ENCODE measurements at places on chromosomes 5 and 9.

DNA sequence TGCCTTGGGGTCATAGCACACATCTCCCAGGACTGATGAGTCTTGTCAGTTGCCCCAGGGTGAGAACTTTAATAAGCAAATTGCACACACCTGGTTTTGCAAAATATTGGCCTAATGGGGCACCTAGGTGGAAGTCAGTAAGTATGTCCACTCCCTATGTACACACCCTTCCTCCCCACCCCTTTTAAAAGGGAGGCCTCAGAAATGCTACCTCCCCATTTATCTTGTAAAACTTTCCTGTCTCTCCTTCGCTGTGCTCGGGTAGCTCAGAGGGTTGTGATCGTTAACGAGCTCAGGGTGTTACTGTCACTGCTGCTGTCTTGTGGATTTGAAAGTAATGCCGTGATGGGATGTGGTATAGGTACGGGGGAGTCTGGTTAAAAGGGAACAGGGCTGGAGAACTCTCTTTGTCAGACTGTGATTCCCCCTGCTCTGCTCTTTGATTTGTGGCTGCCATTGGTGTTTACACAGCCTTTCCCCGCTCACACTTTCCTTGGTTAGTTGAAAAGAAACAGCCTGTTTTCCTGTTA lies 26.2 kb downstream of the ZNF462 start:
- no peak for DNase-seq

- no peak for DNase-seq
Measured at GRCh38 chr9:81906671-81907070, 21.6 kb upstream of the SPATA31D4 start.

GRCh38 chr9:79259858-79260257 lies 311.9 kb upstream of the TLE4 start:
- no peak for DNase-seq

- no peak for DNase-seq
Measured at GRCh38 chr9:133957328-133957727, 34.8 kb downstream of the VAV2 start.

GRCh38 chr9:136484153-136485048 lies 1.6 kb upstream of the SEC16A start:
- DNase-seq: no peak

GRCh38 chr5:151569132-151570046 lies 21.7 kb downstream of the FAT2 start:
- no peak for DNase-seq

DNA sequence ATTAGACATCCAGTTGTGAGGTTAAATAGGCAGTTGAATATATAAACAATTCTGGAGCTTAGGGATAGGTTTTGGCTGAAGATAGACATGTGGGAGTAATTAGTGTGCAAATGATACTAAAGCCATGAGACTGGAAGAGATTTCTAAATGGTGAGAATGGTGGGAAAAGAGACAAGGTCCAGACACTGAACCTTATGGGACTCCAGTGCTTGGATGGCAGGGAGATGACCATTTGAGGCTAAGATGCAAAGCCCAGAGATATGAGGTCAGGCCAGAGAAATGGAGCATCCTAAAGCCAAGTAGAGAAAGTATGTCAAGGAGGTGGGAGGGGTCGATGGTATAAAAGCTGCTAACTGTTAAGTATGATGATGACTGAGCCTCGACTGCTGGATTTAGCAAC lies 115.6 kb downstream of the SEMA5A start:
- no peak for DNase-seq

GRCh38 chr5:141747152-141748141 lies 65.4 kb upstream of the ARAP3 start:
- DNase-seq: peak; percentile 38

DNA sequence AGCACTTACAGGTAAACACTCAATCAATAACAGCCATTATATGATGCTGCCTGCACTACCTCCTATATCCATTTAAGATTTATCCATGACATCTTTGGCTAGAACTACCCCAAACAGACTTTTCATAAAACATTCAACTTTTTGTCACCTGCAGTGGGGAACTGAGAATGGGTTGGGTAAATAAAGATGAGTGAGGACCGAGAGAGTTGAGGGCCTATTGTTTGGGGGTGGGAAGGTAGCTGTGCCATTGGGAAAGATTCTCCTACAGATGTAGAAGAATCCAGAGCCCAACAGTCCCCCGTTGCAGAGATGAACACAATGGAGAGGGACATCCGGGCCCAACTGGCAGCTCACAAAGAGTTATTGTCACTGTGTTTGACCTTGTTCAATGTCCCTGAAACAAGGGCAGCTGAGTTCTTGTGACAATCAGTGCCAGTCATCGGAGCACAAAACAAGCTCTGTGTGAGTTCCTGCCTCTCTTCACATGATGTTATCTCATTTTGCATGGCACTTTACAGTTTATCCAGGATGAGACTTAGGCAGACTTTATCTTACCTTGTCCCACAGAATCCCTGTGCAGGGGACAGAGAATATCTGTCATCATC lies 11.5 kb upstream of the SLC31A2 start:
- no peak for DNase-seq

DNA sequence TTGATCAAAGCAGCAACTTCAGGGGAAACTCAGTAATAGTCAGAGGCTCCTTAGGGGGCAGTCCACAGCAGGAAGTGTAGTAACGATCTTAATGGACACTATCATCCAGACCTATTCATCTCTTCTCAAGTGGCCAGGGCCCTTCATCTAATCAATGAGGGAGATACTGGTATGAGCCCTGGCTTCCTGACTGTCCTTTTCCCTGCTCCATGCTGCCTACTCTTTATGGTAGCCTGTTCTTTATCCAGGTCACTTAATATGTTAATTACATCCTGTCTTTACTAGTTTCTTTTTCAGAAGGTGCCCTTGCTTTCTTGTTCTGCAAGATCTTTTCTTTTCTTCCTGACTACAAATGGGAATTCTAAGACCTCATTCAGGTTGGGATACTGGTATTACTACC lies 197.1 kb downstream of the CAVIN4 start:
- no peak for DNase-seq

GRCh38 chr5:42309865-42310264 lies 113.4 kb upstream of the GHR start:
- DNase-seq: no peak

- no peak for DNase-seq
Measured at GRCh38 chr5:33852319-33852718, 39.5 kb downstream of the ADAMTS12 start.

- no peak for DNase-seq
Measured at GRCh38 chr5:172713113-172713808, 57.7 kb downstream of the DUSP1 start.

DNA sequence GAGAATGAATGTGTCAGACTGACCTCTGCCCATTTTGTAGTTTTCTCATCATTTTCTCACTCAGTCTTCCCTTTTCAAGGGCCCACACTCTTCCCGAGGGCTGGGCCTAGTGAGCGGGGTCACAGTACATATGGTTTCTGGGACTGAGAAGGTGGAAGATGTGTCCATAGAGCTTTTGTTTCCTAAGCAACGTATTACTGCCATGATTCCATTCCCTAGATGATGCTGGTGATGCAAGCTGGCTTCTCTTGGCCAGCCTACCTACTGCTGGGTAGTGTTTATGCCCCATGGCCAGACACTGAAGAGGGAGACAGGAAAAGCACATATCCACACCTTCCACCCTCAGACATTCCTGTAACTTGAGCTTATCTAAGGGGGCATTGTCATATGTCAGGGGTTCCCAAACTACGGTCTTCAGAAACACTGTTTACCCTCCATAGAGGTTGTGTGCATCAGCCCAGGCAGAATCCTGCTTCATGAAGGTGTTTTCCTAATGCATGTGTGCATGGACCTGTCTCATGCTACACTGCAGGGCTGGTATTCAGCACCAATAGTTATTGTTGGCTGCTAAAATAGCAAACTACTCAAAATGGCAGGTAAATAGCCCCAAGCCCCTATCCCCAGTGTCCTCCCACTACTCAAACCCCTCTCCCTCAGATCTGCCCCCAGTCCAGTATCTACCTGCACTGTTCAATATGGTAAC lies 9.5 kb downstream of the IRF1 start:
- no peak for DNase-seq

DNA sequence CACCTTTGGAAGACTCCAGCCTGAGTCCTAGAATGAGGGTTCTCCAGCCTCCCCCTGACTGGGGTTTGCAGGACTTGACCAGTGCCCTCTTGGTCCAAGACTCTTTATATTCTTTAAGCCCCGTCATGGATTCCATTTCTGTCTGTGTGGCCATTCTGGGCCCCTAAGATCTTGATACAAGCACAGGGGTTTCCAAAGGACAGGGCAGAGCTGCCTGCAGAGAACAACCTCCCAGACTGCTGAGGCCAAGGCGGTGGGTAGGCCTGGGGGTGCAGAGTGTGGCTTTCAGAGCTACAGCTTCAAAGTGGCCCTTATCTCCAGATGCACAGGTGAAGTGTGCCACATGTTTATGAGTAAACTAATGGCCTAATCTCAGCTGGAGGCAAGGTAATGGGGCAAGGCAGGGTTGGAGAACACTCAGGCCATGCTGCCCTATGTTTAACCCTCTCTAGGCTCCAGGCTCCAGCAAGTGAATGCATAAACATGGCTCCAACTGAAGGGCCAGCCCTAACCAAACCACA lies 32.1 kb downstream of the FOXI1 start:
- DNase-seq: no peak

DNA sequence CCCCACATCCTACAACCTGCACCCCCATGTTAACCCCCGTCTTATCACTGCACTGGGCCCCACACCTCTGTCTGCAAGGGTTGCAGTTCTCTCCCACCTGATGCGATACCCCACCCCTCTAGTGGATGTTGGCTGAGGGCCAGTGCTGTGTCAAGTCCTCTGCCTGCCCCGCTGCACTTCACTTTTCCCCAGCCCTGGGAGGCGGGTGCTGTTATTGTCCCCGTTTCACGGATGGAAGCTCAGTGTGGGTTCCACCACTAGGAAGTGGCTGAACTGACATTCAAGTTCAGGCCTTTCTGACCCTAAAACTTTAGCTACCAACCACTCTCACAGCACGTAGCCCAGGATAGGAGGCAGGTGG lies 3.5 kb downstream of the SNCB start:
- DNase-seq: no peak

- no peak for DNase-seq
Measured at GRCh38 chr9:117098331-117098730, 316.5 kb downstream of the ASTN2 start.

DNA sequence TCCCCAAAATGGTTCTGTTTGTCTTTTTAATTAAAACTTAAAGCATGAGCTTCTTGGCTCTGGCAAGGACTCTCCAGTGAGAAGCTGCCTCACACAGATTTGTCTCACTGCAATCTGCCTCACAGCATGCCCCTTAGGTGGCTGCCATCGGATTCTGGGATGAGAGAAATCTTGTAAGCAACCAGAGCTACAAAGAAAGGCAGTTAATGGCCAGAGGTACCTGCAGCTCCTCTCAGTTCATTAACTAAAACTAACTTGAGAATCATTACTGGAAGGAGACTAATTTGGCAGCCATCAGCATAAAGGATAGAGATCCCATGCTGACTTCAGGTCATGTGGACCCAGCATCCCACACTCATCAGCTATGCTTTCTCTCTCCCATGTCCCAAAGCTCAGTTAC lies 220.6 kb upstream of the DMAC1 start:
- no peak for DNase-seq

DNA sequence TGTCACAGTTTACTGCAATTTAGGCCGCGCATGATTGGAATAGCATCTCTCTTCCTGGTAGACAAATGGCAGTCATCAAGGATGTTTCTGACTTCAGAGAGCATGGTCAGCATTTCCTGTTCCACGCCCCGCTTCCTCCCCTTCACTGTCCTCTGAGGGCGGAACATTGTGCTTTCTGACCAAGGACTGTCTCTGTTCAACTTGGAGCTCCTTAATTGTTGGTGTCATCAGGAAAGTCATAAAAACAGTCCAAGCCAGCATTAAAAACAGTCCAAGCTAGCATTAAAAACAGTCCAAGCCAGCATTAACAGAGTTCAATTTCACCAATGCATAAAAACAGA lies 301.3 kb upstream of the IRX4 start:
- DNase-seq: no peak

- no peak for DNase-seq
Measured at GRCh38 chr5:140345919-140346347, 470 bp downstream of the HBEGF start.

GRCh38 chr9:18020121-18020745 lies 441.4 kb downstream of the SH3GL2 start:
- no peak for DNase-seq

DNA sequence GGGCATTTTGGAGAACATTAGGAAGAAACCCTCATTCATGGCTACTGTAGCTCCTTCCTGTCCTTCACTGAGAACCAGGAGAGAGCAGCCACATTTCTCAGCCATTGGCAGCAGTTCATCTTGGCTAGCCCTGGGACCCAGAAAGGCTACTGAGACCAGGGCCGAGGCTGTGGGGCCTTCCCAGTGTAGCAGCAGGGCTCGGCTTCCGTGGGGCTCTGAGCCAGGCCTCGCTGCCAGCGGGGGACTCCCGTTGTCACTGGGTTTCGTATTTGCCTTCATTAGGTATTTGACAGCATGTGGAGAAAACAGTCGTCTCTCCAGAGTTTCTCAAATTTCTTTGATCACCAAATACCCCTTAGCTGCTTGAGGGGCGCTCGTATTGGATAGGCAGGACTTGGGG lies 37.3 kb upstream of the PRDM12 start:
- DNase-seq: no peak

DNA sequence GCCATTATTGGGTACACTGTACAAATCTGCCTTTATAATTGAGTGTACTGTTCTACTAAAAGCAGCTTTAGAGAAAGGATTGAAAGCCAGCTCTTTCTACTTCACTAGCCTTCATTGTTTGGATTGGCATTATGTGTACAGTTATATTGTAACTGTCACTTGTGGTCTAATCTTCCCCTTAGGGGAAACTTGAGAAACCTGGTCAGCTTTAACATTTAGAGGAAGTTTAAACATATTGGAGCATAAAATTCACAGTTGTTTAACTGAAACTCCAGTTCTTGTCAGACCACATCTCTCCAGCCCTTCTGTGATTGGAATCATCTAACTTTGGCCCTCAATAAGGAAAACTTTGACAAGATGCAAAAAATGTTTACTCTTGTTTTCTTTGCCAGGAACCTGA lies 24.6 kb downstream of the PIK3R1 start:
- no peak for DNase-seq

GRCh38 chr5:172095368-172096206 lies 89.1 kb upstream of the FBXW11 start:
- no peak for DNase-seq

DNA sequence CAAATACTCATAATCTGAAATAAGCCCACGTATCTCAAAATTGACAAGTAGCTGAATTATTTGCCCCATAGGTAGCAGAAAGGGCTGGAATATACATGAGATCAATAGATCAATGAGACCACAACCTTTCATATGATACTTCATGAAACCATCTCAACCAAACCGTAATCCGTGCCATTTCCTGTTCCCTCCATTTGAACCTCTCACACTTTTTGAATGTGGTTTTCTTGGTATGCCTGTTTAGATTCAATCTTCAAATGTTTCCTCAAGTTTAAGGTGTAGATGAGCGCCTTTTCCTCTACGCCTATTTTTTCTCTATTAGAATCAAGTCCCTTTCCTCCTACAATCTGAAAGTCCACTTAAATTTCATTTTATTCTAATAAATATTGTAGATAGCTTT lies 805.5 kb downstream of the EFNA5 start:
- no peak for DNase-seq

GRCh38 chr5:180375291-180375690 lies 22.2 kb upstream of the GFPT2 start:
- no peak for DNase-seq

GRCh38 chr5:132224716-132225115 lies 2.9 kb downstream of the P4HA2 start:
- no peak for DNase-seq

- DNase-seq: no peak
Measured at GRCh38 chr9:85290019-85290418, 451.7 kb downstream of the AGTPBP1 start.

GRCh38 chr9:78370991-78371390 lies 74.1 kb downstream of the PSAT1 start:
- no peak for DNase-seq

Measured in NCI-H2081 treated with DMSO at 0.1 percent for 48 hours (cell line).